ENCODE measurements at places on chromosomes 16 and 17.

- DNase-seq = no peak
Observed at GRCh38 chr17:21318439-21318838, 33.9 kb downstream of the MAP2K3 start.

DNA sequence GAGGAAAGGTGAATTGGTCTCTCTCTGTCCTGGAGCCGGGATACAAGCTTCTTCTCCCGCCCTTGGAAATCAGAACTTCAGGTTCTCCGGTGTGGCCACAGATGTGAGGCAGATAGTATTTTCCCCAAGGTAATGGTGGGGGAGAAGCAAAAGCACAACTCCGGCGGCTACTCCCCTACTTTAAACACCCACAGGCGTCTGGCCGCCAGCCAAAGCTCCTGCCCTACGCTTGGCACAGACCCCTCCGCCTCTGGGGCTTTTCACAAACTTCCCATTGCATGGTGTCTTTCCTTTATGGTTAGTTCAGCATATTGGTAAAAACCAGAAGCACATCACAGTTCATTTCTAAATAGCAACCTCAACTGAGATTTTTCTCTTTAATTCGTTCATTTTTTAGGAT is 39.4 kb upstream of the B4GALNT2 start:
- no peak for DNase-seq

- DNase-seq = no peak
Observed at GRCh38 chr17:4105232-4105631, 37.6 kb downstream of the ZZEF1 start.

DNA sequence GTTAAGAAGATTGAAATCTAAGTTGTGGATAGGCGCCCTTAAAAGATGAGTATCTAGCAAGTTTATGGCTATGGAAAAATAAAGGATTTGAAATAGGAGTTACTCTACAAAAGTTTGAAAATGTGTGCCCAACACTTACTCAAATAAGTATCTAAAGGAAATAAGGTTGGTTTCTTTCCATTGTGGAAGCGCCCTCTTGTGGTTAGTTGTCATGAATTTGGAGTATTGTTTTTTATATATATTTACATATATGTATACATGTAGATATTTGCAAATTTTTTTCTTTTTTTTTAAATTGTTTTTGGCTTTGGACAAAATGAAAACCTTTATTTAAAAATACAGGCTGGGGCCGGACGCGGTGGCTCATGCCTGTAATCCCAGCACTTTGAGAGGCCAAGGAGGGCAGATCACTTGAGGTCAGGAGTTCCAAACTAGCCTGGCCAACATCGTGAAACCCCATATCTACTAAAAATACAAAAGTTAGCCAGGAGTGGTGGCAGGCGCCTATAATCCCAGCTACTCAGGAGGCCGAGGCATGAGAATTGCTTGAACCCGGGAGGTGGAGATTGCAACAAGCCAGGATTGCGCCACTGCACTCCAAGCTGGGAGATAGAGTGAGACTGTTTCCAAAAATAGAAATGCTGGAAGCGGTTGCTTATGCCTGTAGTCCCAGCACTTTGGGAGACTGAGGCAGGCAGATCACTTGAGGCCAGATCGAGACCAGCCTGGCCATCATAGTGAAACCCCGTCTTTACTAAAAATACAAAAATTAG is 24.0 kb upstream of the VPS4A start:
- DNase-seq = no peak

GRCh38 chr17:45751466-45751865 is 32.7 kb upstream of the CRHR1 start:
- DNase-seq = no peak

- no peak for DNase-seq
Observed at GRCh38 chr17:225551-225950, 44.1 kb upstream of the DOC2B start.

DNA sequence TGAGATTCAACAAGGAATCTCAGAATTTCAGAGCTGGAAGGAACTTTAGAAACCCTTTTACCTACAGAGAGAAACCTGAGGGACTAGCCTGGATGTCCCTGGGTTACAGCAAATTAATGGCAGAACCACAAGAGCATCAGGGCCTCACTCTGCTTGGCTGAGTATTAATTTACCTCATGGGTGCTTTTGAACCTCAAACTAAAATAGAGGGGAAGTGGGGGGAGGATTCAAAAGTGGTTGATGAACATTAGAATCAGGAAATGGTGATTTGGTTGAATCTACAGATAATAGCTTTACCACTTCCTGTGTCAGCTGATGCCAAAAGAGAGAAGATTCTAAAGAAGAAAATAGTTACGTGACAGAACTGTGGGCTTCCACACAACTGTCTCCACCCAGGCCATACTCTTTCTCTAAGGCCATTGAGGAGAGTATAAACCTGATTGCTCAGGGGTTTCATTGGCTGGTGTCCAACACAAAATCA is 11.3 kb upstream of the SKAP1 start:
- no peak for DNase-seq

All from activated CD8-positive, alpha-beta memory T cell treated with anti-CD3 and anti-CD28 coated beads for 1 hour (primary cell).